Stimulated activated CD8-positive, alpha-beta memory T cell treated with anti-CD3 and anti-CD28 coated beads, Interleukin-15, amount 100 ng/mL, for 4 hours (primary cell): ENCODE measurements at places on chromosomes 1 and 21.
A peak's percentile ranks its signal among the peaks of the same experiment; 100 is the strongest.

GRCh38 chr1:41806472-41807155 is 112.1 kb downstream of the HIVEP3 start:
- DNase-seq: peak; percentile 67

DNA sequence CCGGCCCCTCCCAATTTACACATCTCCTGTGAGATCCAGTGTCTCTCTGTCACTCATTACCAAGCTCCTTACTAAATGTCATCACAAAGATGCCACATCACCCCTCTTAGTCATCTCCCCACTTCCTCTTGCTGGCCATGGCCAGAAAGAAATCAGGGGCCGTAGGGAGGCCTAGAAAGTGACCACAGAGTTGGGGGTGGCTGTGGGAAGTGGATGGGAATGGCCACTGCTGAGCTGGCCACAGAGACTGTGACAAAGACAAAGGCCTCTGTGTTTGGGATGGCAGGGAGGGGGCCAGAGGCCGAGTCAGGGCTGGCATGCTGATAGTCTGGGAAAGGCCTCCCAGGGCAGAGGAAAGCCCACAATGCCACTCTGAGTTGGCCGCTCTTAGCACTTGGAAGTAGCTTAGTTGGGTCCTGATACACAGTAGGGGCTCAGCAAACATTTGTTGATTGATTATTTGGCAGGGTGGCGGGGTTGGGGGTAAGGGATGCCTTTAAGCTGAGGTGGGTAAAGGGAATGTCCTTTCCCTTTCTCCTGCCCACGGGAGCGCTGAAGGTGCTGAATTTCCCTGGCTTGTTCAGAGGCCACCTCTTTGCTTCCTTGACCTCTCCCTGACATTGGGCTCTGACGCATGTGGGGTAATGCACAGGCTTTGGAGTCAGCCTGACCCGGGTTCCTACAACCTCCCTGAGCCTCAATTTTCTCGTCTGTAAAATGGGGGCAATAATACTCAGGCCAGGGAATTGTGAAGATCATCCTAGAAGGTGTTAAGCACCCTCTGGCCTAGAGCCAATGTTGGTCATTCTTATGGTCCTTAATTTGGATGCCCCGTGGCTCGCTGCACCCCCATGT is 13.2 kb downstream of the NAV1 start:
- no peak for DNase-seq

GRCh38 chr1:43358121-43358745 is 548 bp upstream of the CDC20 start:
- DNase-seq: no peak

- DNase-seq: no peak
Observed at GRCh38 chr1:61285371-61285885, 203.1 kb downstream of the NFIA start.

DNA sequence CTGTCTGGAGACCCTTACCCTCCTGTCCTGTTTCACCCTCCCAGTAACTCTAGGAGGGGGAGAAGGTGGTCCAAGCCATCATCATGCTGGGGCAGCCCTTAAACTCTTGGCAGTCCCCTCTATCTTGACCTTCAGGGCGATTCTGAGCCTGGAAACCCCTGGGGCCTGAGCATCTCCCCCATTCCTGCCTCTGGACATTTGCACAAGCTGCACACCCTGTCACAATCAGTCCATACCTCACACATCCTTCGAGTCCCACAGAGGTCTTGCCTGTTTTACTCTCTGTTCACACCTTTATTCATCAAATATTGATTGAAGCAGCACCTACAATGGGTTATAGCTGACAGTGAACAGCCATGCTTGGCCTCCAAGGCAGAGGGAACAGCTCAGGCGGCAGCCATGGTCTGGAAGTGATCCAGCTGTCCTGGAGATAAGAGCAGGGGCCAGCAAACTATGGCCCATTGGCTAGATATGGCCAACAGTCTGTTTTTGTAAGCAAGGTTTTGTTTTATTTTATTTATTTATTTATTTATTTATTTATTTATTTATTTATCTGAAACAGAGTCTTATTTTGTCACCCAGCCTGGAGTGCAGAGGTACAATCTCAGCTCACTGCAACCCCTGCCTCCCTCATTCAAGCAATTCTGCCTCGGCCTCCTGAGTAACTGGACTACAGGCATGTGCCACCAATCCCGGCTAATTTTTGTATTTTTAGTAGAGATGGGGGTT is 7.1 kb upstream of the FAM131C start:
- DNase-seq: no peak

DNA sequence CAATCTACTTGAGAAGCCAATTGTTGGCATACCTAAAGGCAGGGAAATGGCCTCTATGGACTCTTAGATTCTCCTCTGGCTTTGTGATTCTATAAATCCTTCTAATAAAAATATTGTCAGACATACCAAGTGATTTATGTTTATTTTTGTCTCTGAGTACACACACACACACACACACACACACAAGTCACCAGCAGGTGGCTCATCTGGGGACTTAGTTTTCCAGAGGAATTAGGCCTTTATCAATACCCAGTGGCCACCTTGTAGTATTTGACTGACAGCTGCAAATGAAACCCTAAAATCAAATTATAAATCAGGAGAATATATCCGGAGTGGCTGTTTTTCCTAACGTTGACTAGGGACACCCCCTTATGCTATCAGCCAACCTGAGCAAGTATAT is 258.5 kb downstream of the BRINP2 start:
- DNase-seq: no peak

- no peak for DNase-seq
Observed at GRCh38 chr1:53557369-53557768, 98.2 kb downstream of the DMRTB1 start.

GRCh38 chr1:247119600-247120407 is 15.6 kb upstream of the ZNF669 start:
- DNase-seq: no peak

- DNase-seq: no peak
Observed at GRCh38 chr1:185500001-185500626, 183.1 kb upstream of the IVNS1ABP start.

GRCh38 chr1:66598670-66599069 is 64.7 kb downstream of the SGIP1 start:
- DNase-seq: no peak
